Posterior vena cava (tissue), 2 donors: ENCODE measurements at places on chromosomes 4 and X.

GRCh38 chrX:12844319-12844718, 22.6 kb upstream of the TLR7 start:
- DNase-seq: no peak

GRCh38 chrX:67543818-67544217, at the start of gene AR:
Gene AR, plus strand, starts transcription at chrX:67544021. Its CDS starts 1,126 bp downstream, at chrX:67545147.
- peak; percentile 89 for DNase-seq

- no peak for DNase-seq
Measured at GRCh38 chr4:113873508-113873907, 105.9 kb downstream of the ARSJ start.

DNA sequence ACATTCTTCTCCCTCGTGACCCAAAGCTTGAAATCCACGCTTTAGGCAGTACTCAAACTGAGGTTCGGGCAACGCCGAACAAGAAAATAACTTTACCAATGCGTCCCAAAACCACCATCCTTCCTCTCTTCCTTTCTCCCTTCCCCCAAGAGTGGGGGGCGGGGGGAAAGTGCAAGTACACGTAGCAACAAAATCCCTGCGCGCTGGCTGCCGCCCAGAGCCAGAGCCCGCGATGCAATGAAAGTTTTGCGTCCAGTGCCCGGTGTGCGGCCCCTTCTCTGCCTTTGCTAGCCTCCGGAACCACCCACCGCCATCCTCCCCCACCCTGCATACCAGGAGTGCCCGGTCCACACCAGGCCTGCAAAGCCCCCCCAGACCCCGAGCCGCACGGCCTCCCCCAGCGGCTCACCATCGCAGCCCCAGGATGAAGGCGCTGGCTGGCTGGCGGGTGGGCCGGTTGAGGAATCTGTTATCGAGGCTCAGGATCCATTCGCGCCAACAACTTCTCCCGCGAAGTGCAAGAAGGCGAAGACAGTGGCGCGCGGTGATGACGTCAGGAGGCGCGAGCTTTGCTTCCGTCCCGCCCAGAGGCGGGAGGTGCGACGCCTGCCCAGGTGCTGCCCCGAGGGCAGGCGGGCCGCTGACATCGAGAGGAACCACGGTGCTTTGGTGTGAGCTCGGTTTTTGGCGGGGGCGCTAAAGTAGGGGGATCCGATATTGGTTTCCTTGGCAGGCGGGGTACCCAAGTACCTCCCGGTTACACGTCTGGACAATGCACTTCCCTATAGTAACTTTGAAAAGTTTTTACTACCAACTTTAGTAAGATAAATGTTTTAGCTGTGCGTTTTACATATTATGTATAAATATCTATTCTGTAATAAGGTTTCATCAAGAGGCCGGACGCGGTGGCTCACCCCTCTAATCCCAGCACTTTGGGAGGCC, at the start of gene RFC1:
Gene RFC1, minus strand, starts transcription at position 533 of the 942 bp plus-strand sequence. Its CDS starts 121 bp downstream, at position 412.
- DNase-seq: peak; percentile 98

GRCh38 chr4:173264684-173265185, 69.4 kb downstream of the HMGB2 start:
- DNase-seq: no peak

- DNase-seq: no peak
Measured at GRCh38 chrX:107107459-107107858, 11.2 kb downstream of the RBM41 start.

GRCh38 chr4:3361406-3361805, 68.6 kb downstream of the RGS12 start:
- DNase-seq: no peak

- DNase-seq: peak; percentile 82
Measured at GRCh38 chrX:37685381-37686359, at the start of gene XK. Gene XK, plus strand, starts transcription at chrX:37685791. Its CDS starts 171 bp downstream, at chrX:37685962.

DNA sequence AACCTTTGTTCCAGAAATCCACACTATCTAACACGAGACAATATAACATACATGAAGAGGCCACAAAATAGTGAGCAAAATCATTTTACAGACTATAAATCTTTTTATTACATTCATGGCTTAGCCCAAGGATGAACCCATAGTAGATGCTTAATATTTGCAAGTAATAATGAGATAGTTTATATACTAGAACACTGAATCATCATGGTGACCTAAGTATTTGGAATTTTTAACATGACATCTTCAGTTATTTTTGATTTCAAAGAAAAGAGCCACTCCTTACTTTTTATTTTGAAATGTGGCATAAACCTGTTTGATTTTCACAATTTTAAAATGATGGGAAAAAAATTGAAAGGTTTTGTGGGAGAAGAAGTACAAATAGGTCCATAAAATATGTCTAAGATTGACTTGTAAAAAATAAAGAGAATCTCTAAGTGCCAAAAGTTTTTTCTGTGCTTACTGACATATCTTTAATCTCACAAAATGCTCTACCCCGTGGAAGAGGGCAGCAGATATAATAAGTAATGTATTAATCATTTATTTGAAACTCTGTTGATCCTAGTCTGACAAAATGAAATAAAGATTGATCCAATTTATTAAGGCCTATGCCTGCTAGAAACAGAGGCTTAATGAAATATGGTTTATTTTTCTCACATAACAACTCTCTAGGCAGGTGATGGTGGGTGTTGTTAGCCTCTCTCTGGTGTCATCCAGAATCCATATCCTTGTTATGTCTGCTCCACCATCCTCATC, 224.5 kb upstream of the CENPE start:
- DNase-seq: no peak

DNA sequence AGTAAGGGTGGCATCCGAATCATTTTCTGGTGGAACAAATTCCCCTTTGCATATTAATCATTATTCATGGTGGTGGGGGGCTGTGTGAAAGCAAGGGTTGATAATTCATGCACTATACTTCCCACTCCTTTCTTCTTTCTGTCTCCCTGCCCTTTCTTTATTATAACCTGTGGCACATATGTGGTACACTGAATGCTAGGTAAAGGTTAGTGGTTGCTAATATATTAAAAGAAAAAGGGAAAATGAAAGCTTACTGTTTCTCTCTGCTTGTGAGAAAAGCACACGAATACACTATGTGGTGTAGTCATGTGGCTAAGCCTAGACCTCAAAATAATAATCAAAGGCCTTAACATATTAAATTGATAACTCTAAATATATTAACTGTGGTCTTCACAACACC, 178.4 kb upstream of the RPS6KA3 start:
- no peak for DNase-seq

GRCh38 chrX:482702-483203, 96.0 kb upstream of the PPP2R3B start:
- no peak for DNase-seq

DNA sequence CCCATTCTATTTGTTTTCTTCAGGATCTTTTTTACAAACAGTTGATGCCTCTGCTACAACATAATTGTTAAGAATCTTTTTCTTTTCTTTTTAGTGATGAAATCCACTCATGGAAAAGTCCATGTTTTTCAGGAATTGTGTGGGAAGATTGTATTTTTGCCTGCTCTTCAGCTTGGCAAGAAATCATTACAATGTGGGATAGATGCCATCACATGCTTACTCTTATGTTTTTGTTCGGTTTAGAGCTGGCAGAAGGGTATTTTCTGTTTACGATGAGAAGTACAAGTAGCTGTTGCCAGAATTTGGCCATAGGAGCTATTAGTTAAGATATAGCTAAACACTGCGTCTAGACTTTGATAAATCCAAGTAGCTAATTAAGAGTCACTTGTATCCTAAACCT, 2585.3 kb downstream of the ARAP2 start:
- no peak for DNase-seq

- DNase-seq: no peak
Measured at GRCh38 chrX:11420851-11421250, 127.6 kb downstream of the AMELX start.

- peak; percentile 92 for DNase-seq
Measured at GRCh38 chr4:100095729-100096595, 94.3 kb downstream of the DDIT4L start.

DNA sequence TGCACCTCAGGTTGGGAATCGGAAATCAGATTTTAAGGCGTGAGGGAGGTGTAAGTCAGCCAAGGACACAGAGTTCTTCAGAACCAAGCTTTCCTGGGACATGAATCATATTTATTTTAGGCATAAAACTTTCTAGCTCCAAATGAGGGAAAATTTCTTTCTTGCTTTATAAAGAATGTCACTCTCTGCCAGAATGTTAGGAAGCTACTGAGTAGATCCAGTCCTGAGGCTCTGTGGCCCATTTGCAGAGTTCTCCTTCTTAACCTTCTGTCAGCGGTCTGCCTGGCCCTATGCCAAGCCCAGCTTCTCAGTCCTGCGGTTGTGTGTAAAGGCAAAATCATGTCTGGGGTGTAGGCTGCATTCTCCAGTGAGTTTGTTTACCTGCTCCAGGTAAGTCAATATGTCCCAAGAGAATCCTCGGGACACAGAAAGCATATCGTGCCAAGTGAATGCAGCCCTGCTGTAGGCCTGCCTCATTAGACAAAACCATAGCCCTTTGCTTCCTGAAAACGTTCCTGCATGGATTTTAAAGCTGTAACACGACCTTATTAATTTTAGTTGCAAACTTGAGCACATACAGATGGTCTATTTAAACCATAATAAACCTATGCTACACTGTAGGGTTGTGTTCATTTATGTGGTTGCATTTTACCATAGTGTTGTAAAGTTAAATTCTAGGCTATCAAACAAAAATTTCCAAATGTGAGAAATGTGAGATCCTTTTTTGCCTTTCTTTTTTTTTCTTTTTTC, 29.2 kb upstream of the CCNI start:
- DNase-seq: peak; percentile 90

DNA sequence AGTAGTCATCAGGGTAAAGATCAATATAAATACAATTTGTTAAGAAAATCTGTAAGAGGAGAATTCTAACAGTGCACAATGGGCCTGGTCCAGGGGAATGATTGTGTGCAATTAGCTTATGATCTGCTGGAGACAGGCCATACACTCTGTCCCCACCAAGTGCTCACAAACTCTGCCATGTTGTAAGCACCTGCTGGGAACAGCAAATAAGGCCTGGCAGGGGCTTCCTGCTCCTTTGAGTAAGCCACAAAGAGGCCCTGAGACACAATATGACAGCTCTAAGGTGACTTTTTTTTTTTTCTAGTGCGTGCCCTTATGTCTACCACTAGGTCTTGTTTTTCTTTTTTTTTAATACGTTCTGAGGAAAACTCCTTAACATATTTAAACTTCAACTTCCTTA, 866.3 kb upstream of the PCDH7 start:
- no peak for DNase-seq

DNA sequence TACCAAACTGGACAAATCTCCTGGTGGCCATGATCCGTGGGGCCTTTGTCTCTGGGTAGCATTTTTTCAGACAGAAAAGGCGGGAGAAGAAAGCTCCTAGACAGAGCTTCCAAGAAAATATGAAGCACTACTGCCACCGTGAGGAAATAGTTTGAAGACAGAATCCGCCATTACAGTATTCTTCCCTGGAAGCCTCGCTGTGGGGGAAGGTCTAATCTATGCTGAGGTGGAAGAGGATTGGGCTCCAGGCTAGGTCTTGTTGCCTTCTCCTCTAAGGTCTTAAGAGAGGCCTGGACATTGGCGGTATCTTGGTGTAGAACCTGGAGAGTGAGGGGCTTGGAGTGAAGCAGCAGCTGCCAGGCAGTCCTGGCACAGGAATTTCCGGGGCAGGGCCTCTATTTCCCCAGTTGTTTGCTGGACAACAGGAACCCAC, 218.9 kb downstream of the OR13H1 start:
- DNase-seq: no peak

DNA sequence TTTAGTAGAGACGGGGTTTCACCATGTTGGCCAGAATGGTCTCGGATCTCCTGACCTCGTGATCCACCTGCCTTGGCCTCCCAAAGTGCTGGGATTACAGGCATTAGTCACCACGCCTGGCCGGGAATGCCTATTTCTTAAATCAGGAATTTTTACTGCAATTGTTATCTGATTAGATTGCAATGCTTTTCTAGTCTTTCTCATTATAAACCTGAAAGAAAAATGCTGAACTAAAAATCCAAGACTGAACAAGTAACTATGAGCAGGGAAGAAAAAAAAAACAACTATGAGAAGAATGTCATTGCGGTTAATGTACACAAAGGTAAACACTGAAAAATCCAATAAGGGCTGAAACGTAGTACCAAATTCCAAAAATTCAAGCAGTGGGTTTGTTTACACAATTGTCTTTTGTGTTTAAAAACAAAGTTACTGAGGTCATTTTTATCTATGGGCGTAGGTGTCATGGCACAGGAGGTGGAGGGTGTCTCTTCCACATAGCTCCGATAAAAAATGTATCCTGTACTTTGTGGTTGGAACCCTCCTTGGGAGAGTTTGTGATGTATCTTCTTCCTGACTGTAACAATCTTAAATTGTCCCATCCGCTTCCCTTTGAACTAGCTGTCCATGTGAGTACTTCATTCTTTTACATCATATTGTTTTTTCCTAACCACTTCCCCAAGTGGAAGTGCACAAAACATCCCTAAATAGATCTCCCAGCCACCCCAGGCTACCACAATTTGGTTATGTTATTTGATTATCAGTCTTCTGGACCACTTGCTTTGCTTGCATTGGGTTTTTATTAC, 11.1 kb upstream of the TMEM156 start:
- no peak for DNase-seq

GRCh38 chr4:42133006-42133405, 19.4 kb downstream of the BEND4 start:
- no peak for DNase-seq

- DNase-seq: no peak
Measured at GRCh38 chr4:187006189-187006618, 282.5 kb upstream of the FAT1 start.

DNA sequence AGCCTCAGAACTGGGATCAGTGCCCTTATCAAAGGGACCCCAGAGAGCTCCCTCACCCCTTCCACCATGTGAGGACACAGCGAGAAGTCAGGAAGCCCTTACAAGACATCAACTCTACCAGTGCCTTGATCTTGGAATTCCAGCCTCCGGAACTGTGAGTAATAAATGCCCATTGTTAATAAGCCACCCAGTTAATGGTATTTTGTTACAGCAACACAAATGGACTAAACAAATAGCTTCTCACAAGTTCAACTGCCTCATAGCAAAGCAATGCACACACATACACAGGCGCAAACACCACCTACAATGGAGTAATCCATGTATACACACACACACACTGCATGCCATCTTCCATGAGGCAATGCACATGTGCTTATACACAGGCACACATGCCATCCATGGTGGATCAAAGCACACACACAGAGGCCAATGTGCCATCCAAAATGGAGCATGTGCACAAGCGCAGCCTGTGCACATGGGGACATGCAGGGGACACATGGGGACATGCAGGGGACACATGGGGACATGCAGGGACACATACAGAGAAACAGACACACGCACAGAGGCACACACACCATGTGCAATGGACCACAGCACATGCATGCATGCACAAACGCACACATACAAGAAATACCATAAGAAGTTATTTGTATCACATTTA, 137.6 kb upstream of the TBL1X start:
- DNase-seq: no peak

- no peak for DNase-seq
Measured at GRCh38 chr4:89863533-89863932, 26.6 kb upstream of the SNCA start.
